Occipital lobe (tissue), 3 donors: ENCODE measurements at places on chromosomes 3 and 15. TPM values are rescaled to one million over a fixed set of nuclear protein-coding genes. Genes with fewer than 3 reads are reported as not detected.

LARP6 gene
- total RNA-seq = 21.5 TPM

NMB gene
- 1.9 TPM for total RNA-seq

SKOR1 gene
- 0.16 TPM for total RNA-seq

CDC25A gene
- 3.7 TPM for total RNA-seq

SLC9A9 gene
- total RNA-seq = 7.3 TPM

MASP1 gene
- 17.2 TPM for total RNA-seq

SPSB4 gene
- total RNA-seq = 8.3 TPM

PLAAT1 gene
- 8.1 TPM for total RNA-seq

GRAMD1C gene
- 5.0 TPM for total RNA-seq

MNS1 gene
- 1.9 TPM for total RNA-seq

CPN2 gene
- total RNA-seq = not detected

- no peak for DNase-seq
Measured at GRCh38 chr3:170741756-170742529, 128.1 kb downstream of the RPL22L1 start.

- DNase-seq = no peak
Measured at GRCh38 chr3:151439652-151440125, 21.2 kb downstream of the IGSF10 start.

GRCh38 chr3:162641907-162642306 is 1145.3 kb downstream of the OTOL1 start:
- DNase-seq = no peak

DNA sequence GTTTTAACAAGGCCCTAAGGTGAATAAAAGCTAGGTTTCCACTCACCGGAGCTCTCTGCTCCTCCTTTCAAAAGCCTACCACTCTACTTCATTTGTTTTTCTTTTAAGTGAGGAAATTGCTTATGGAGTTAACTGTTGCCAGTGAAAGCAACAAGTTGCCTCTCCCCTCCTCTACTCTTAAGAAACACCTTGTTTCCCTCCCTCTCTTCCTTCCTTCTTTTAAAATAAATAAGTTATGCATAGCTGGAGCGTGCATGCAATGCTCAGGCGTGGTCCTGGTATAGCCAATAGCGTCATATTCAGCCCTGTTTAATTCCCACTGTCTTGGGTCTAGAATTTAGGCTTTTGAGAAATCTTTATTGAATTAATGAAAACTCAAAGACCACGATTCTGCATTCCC is 101.1 kb upstream of the IGF1R start:
- no peak for DNase-seq

GRCh38 chr15:77021803-77022381 is 27.0 kb downstream of the PSTPIP1 start:
- no peak for DNase-seq

DNA sequence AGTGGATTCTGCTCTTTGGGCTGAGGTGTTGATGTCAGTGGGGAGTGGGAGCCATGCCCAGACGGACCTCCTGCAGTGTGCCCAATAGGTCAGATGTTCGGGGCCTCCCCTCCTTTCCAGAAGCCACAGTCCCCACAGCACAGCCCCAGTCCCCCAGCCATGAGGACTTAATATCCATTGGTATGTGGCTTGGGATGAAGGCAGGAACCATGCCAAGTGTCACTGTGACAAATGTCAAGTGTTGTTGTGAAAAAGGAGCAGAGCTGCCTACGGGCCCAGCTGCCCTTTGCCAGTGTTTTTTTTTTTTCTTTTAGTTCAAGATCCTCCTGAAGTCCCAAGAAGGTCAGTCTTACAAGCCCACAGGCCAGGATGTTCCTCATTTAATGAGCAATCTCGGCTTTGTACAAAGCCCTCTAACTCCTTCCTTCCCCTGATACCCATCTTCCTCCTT is 12.2 kb downstream of the SEMA3G start:
- no peak for DNase-seq

DNA sequence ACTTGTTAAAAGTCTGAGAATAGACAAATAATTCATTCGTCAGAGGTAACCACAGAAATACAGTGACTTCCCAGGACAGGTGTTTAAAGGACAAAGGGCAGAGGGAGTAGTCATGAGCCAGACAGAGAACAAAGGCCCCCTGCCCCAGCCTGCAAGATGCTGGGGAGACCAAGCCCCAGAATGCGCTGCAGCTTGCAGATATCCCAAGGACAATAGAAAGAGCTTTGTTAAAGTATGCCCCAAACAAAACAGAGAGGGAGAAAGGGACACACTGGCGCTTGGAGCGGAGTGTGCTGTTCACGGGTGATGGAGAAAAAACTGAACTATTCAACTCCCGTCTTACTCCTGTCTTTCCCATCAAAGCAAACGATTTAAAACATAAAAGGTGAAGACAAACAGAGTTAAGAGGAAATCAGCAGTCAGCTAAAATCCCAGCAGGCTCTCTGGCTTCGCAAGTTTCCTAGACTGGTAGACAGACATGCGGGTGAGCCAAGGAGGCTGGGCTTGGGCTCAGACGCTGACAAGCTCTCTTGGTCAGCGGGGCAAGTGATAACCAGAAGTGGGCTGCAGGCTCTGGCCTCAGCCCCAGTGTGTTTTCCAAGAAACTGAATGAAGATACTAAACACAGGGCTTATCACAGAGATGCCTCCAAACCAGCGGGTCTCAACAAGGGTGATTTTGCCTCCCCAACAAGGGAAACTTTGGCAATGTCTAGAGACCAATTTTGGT is 130.1 kb downstream of the UACA start:
- DNase-seq = no peak

DNA sequence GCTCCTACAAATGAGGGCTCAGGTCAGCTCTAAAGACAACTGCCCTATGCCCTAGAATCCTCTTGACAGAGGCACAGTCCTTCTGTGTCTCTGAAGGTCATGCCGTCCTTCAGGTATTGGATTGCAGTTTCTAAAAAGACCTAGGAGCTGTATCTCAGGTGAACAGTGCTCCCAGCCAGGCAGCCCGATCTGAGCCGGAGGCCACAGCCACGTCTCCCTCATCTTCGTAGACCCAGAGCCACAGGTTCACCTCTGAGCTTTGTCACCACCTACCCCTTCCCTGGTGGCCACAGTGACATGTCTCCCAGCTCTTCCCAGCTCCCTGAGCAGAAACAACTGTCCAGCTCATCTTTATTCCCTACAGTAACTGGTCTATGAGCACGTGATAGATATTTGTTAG is 228.0 kb downstream of the VPS13C start:
- DNase-seq = no peak

DNA sequence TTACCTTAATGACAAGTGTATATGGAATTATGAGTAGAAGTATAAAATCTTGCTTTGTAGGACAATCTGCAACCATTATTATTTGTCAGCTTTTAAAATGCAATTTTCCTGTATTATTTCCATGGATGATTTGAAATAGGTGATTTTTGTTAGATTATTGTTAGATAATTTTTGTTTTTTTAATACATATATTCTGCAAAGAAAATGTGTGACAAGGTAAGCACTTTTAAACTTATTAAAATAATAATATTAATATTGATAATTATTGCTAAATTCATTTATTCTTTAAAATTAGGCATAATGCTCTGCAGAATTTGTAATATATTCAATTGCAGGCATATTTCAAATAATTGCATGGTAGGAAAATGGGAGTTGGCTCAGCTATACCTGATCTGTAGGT is 329.5 kb downstream of the CADM2 start:
- no peak for DNase-seq

DNA sequence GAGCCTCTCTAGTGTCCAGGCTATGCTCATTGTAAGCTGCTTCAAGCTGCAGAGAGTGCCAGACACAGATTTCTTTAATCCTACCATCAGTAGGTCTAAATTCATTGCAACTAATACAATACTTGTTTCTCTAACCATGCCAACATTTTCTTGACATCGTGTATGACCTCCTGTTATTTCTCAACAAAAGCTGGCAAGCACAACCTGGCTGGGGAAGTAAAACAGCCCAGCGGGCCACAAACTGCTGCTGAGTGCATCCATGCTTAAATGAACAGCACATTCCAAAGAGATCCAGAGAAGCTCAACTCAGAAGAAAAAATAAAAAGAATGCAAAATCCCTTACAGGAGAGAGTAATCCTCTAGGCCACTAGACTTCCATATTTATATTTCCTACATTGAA is 36.5 kb downstream of the GMNC start:
- DNase-seq = no peak

DNA sequence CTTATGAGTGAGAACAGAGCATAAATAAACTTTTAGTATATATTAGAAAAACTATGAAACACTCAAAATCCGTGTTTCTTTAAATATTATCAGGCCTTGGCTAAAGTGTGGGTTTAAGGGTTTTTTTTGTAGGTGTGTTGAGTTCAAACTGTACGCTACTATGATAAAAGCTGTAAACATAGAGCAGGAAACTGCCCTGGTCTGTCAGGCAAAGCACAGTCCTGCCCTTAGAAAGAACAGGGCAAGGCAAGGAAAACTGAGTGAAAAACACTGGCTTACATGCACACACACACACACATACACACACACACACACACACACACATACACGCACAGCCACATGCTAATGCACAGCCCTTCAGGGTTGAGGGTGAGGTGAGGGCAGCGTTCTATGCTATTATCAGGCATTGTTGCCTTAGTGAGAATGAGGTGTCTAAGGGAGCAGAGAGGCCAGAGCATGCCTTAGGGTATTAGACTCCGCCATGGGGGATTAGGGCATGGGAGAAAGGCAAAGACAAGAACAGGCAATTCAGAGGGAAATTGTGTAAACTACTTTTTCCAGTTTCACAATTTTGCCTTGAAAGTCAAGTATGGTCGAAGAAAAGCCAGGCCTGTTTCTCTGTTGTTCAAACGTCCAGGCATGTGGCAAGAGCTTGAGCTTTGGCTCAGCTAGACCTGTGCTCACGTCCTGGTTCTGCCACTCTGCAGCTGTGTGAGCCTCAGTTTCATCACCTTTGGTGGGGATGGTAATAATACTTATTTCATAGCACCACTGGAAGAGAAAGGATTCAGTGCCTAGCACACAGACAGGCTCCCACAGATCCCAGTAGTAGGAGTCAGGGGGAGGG is 36.3 kb upstream of the TPM1 start:
- no peak for DNase-seq

DNA sequence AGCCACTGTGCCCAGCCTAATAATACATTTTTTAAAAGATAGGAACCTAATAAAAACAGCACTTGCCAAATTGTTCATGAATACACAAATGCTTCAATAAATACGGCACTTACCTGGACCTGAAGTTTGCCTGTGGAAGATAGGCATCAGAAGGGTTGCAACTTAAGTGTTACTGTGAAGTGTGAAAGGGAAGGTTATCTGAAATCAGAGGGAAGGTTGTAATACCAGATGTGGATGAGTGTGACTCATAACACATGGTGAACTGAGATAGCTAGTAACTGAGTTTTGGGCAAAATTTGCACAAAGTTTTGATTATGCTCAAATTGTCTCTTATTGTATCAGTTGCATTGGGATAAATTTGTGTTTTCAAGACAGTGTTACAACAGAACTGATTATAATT is 68.0 kb downstream of the ATP11B start:
- no peak for DNase-seq

DNA sequence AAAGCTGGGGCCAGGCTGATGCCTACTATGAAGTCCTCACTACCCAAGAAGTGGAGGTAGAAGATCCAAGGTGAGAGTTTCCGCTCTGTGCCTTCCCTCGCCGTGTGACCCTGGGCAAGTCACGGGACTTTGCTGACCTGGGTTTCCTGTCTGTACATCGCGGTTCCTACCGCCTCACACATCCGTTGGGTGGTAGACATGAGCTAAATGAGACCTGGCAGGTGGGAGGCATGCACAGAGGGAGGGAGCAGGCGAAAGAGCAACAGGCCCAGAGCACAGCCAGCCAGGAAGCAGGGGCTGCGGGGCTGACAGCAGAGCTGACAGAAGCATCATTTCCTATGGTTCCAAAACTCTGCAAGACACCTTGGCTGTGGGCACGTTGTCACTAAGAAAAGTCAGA is 157.3 kb upstream of the BHLHE40 start:
- no peak for DNase-seq

GRCh38 chr3:19221081-19221480 is 72.8 kb downstream of the KCNH8 start:
- DNase-seq = no peak

- DNase-seq = no peak
Measured at GRCh38 chr3:168914662-168915061, 748.9 kb downstream of the MECOM start.

GRCh38 chr15:88663141-88663621 is 24.4 kb downstream of the ISG20 start:
- DNase-seq = no peak

GRCh38 chr3:188272481-188273372 is 118.8 kb downstream of the LPP start:
- DNase-seq = no peak

DNA sequence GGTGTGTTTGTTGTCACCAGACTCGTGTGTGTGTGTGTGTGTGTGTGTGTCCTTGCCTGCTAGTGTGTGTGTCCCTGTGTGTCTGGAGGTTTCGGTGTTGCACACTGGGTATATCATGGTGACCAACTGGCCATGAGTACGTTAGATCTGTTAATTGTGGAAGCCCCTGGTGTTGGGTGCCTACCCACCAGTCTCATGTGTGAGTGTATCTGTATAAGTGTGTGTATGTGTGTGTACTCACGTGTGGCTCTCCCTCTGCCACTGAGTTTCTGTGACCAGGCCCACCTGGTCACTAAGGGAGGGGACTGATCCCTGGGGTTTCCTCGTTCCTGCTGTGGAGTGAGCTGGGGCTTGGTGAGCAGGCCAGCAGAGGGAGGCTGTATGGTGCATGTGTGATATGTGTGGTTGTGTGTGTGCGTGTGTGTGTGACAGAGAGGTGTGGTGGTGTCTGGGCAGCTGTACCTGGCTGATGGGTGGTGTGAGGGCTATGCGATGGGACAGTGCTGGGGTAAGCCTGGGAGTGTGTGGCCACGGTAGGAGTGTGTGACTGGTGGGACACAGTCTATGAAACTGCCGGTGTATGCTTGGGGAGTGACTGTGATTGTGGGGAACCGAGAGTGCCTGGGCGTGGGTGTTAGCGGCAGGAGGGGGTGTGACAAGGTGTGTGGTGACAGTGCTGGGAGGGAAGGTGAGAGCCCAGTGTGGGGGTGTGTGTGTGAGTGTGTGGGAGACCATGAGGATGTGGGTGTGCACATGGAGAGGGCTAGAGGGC is 1.8 kb downstream of the PRKCD start:
- no peak for DNase-seq

DNA sequence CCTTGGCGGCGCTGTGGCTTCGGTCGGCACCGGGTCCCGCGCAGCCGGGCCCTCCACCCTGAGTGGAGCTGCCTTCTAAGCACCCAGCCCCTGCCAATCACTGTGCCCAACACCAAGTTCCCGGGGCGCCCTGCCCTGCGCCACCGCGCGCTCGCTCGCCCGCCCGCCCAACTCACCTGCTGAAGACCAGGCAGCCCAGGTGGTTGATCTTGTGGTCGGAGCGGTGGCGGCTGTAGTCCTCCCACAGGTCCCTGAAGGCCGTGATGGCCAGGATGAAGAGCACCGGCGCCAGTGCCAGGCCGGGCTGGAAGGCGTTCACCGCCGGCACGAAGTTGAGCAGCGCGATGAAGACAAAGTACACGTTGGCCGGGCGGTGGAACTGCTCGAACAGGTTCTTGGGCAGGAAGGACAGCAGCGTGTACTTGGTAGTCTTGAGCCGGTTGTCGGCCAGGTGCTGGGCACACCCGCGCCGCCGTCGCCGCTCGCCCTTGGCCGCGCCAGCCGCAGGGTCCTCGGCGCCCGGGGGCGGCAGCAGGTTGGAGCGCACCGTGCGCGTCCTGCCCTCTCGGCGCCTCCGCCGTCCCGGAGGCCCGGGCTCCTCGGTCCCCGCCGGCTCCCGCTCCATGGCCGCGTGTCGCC is 536 bp downstream of the ATP10A start:
- DNase-seq = no peak

- no peak for DNase-seq
Measured at GRCh38 chr3:94373456-94373855, 310.6 kb downstream of the NSUN3 start.
